Stimulated activated CD4-positive, alpha-beta T cell treated with anti-CD3 and anti-CD28 coated beads, Interleukin-4, amount 100 ng/mL, for 4 hours (primary cell): ENCODE measurements at places on chromosomes 6 and 20.

DNA sequence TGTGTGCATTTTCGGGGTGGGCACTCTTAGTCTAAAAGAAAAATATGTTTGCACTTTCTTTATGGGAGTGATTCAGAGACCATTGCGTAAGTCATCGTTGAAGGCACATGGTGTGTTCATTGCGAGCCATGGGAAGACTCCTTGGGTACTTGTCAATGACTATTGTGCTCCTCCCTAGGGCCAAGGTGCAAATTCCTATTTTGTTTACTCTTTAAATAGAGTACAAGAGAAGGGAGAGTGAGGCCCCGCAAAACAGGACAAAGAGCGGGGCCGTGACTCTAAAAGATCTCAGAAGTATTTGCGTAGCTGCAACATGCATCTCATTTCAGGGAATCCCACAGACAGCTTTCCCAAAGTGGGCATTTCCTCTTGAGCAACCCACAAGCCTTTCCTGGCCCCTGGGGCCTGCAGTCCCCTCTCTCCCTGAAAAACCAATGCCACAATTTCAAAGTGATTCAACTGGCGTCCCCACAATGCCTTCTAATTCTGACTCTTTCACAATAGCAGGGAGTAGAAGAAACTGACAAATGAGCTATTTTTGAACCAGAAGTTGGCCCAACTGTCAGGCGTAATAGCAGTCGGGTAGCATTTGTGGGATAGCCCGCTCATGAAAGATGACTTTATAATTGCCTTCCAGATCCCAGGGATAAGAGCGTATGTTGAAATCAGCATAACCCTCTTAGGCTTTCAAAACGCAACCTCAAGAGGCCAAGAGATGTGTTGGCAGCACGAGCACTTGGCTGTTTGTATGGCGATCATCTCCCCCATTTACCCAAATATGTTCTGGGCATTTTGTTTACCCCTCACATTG lies 277.9 kb upstream of the BMP2 start:
- no peak for DNase-seq

- no peak for DNase-seq
Measured at GRCh38 chr20:61640871-61641245, 388.8 kb downstream of the CDH4 start.

- DNase-seq = peak; percentile 47
Measured at GRCh38 chr20:32536851-32537656, 48.1 kb downstream of the NOL4L start.

GRCh38 chr6:92377137-92377536 lies 1042.2 kb downstream of the EPHA7 start:
- no peak for DNase-seq

DNA sequence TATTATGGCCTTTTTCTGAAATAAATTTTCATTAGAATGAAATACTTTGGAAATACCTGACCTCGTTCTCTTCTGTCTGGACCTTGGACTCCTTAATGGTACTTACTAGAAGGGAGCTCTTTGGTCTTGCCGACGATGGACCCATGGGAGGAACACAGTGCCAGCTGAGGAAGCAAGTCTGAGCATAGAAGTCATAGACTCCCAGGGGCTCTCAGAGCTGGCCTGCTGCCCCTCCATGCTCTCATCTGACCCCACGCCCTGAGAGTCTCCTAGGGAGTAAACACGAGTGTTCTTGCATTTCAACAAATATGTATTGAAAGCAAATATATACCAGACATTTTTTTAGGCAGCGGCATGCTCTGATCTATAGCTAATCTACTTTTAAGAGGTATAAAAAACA lies 87.8 kb downstream of the PLEKHG1 start:
- no peak for DNase-seq

GRCh38 chr6:106182455-106182854 lies 96.3 kb downstream of the PRDM1 start:
- no peak for DNase-seq

GRCh38 chr6:35081426-35081851 lies 59.7 kb downstream of the TCP11 start:
- DNase-seq = no peak
